Central memory CD4-positive, alpha-beta T cell (primary cell): ENCODE measurements at places on chromosomes 11 and 22.
A peak's percentile ranks its signal among the peaks of the same experiment; 100 is the strongest.

- no peak for DNase-seq
These were observed 6.6 kb upstream of the FLI1 start for GRCh38 chr11:128687321-128687720.

DNA sequence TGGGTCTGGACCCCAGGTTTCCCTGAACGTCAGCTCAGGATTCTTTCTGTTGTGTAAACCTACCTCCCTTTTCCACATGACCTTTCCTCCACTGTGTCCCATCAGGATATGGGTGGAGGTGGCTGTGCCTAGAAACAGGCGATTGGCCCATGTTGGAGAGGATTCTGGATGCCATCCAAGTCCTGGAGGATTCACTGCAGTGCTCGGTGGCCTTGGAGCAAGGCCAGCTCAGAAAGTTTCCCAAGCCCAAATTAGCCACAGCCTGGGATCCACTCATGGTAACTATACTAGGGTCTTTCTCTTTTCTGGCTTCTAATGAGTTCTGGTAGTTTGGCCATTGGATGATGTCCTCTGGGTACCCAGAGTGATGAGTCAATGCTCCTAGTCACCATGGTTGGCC is 141.6 kb downstream of the SNX19 start:
- no peak for DNase-seq

DNA sequence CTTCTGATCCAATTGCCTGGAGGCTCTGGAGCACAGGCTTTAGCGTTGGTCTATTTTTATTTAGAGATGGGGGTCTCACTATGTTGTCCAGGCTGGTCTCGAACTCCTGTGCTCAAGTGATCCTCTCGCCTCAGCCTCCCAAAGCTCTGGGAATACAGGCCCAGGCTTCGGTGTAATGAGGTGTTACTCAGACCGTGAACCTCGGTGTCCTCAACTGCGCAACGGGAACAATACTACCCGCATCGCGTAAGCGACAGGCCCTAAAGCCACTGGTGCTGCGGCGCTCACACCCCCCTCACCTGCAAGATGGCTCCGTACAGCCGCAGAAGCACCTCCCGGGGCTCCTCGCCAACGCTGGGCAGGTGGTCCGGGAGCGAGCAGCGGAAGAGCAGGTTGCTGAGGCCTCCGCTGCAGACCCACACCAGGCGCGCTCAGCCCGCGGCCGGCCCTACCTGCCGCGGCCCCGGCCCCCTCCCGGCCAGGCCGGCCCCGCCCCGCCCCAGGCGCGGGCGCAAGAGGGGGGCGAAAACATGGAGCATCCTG is 628 bp downstream of the CHKB start:
- DNase-seq = no peak

- DNase-seq = no peak
These were observed 794 bp upstream of the FXYD6 start for GRCh38 chr11:117877120-117877784.

DNA sequence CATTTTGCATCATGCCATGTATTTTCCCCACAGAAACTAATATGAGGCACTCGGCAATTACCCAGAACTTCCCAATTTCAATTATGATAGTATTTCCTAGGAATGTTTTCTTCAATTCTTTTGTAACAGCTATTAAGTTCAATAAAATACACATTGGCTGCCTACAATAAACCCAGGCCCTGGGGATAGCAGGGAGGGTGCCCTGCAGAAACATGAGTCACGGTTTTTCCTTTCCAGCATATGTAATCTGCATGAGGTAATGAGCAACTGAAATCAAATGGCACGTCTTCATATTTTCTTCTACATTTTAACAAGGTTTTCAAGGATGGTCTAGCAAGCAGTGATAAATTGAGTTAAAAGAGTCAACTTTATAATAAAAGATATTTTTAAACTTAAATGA is 32.0 kb downstream of the GUCY1A2 start:
- DNase-seq = no peak

DNA sequence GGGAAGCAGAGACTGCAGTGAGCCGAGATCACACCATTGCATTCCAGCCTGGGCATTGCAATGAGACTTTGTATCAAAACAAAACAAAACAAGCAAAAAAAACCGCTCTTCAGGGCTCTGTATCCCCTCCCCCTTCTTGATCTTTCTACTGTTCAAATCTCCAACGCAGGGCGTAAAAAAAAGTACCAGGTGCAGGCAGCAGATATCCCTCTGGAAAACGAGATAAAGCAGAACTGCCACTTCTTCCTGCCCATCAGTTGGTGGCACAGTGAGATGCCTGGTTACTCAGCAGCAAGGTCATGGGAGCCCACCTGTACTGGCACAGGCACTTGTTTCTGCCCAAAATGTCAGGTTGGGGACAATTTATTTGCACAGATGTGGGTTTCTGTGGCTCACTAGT is 11.2 kb downstream of the CCS start:
- DNase-seq = no peak

DNA sequence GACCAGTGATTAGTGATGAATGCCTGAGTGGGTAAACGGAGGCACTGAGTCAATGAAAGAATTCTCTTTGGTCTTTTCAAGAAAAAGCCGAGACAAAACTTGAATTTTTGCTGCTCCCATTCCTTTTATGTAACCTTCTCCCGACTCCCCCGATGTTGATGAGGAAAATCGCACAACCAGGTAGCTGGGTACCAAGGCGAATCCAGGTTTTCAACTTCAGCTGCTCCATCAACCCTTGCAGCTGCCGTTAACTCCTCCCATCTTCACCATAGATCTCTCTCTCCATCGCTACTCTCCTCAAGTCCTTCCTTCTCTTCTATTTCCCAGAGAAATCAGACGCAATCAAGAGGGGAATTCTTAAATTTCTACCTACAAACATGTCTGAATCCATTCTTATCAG is 611 bp upstream of the USP2 start:
- no peak for DNase-seq

DNA sequence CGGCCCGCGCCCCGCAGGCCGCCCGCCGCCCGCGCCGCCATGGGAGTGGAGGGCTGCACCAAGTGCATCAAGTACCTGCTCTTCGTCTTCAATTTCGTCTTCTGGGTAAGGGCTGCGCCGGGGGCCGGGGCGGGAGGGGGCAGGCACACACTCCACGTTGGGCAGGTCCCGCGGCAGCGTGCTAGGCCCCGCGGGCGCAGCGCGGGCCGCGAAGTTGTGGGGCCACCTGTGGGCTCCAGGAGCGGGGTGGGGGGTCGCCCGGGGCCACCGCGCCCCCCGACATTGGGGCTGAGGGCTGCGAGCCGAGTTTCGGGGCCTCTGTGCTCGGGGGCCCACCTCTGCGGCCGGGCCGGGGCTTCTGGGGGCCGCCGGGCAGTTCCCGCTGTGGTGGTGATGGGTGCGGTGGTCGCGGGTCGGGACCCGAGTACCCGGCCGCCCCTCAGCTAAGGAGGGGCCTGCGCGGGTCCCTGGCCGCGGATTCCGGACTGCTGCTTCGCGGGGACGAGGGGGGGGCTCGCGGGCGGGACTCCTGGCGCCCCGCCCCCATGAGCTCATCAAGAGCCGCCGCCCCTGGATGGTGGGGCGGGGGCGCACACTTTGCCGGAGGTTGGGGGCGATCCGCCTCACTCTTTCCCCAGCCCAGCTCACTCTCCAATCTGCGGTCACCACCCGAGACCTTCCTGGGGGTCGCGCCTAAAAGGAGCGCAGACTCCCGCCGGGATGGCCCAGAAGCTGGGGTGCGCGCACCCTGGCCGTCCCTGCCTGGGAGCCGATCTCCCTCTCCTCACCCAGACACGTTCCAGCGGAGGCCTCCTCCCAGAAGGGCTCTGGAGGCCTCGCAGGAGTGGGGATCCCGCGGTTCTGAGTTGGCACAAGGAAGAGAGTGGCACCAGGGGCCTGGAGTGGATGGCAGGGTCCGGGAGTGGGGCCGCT is 667 bp downstream of the CD81 start:
- DNase-seq = peak; percentile 42

DNA sequence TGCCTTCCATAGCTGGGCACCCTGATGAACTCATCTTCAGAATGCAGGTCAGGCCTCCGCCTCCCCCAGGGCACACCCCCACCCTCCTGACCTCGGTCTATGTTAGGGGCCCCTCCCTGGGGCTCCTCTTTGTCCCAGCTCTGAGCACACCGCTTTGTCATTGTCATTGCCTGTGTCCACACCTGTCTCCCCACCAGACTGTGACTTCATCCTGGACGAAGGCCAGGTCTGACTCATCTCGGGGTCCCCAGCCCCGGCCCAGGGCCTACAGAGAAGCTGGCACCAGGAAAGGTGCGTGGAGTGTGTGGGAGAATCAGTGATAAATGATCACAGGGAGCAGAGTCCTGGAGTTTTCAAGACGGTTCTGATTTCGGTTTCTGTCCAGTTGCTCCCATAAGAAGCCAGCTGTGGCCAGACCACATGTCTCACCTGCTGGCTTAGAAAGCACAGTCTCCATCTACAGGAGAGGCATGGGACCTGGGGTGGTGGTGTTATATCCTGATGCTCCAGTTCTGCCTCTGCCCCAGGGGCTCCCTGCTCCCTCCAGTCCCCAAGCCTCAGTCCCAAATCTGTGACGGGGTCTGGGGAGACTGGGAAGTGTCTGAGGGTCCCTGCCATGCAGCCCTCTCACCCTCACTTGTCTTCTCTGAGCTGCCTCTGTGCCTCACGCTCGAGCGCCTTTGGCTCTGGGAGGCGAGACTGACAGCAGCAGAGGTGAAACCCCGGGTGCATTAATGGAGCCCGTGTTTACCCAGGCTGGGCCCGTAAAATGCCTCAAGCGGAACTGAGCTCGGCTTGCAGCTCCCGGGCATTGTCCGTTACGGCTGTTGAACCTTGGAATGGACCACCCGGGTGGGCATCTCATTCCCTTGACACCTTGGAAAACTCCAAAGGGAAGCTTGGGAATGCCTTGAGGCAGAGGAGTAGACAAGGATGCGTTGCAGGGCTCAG is 85.5 kb upstream of the WNT11 start:
- DNase-seq = no peak

GRCh38 chr11:121508449-121508848 is 55.7 kb upstream of the SORL1-AS1 start:
- DNase-seq = no peak

GRCh38 chr11:72777755-72778278 is 16.0 kb downstream of the STARD10 start:
- no peak for DNase-seq

DNA sequence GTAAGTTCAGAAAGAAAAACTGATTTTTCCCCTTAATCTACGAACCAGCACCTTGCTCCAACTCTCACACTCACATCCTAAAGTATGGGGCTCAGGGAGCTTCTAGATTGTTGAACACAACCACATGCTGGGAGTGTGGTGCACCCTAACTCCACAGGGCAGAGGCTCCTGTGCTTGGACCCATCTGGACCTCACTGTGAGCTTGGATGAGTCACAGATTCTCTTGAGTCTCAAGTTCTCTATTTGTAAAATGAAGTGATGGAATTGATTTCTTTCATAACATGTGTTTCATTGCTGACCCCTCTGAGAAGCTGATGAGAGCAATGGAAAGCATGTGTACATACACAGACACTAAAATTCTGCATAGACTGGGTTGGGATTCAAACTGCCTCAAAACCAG is 109.7 kb downstream of the PGR start:
- DNase-seq = no peak

GRCh38 chr11:77198440-77198849 is 70.4 kb downstream of the MYO7A start:
- DNase-seq = no peak

DNA sequence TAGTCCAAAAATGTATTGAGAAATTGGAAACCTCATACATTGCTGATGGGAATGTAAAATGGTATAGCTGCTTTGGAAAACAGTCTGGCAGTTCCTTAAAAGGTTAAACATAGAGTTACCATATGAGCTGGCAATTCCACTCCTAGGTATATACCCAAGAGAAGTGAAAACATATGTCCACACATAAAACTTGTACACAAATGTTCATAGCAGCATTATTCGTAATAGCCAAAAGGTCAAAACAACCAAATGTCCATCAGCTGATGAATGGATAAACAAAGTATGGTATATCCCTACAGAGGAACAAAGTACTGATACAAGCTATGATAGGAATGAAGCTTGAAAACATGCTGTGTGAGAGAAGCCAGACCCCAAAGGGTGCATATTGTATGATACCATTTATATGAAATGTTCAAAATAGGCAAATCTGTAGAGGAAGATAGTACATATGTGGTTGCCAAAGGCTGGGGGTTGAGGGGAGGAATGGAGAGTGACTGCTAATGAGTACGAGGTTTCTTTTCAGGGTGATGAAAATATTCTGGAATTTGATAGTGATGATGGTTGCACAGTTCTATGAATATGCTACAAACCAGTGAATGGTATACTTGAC is 85.8 kb downstream of the ZBTB16 start:
- DNase-seq = no peak

- no peak for DNase-seq
These were observed 98.1 kb upstream of the LMO1 start for GRCh38 chr11:8361664-8362210.

DNA sequence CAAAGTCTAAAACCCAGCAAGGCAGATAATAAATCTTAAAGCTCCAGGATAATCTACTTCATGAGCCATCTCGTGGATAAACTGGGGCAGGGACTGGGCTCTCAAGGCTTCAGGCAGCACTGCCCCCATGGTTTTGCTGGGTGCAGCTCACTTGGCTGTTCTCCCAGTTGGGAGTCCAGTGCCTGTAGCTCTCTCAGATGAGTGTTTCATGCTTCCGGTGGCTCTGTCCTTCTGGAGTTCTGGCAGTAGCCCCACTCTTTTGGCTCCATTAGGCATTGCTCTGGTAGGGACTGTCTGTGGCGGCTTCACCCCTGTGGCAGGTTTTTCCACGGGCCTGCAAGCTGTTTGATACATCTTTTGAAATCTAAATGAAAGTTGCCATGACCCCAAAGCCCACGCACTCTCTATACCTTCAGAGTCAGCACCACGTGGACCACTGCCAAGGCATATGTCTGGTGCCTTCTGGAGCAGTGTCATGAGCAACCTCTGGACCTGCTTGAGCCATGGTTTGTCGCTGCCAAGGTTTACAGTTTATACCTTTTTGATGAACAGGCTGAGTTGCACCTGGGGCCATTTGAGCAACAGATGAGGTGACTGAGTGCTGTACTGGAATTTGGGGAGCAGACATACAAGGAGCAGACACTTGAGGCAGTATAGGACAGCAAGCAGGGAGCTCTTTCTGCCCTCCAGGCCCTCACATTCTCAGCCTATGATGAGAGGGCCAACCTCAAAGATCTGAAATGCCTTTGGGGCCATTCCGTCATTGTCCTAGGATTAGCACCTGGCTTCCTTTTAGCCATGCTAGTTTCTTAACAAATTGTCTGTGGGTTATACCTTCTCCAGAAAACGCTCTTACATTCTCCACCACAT is 48.6 kb downstream of the MTNR1B start:
- no peak for DNase-seq
